ENCODE measurements at places on chromosomes 4 and X. TPM values are rescaled to one million over a fixed set of nuclear protein-coding genes. Genes with fewer than 3 reads are reported as not detected.

The FNIP2 gene
- total RNA-seq, result 63.2 TPM

The CT45A3 gene
- total RNA-seq, result not detected

The PRAF2 gene
- total RNA-seq, result 6.1 TPM

The RAB9A gene
- 19.2 TPM for total RNA-seq

The CSN1S1 gene
- 0.41 TPM for total RNA-seq

The EXOC1 gene
- 75.8 TPM for total RNA-seq

GRCh38 chr4:169650227-169650936 lies 30.0 kb downstream of the CLCN3 start:
- no peak for DNase-seq

GRCh38 chr4:121015421-121015820 lies 56.9 kb downstream of the NDNF start:
- no peak for DNase-seq

DNA sequence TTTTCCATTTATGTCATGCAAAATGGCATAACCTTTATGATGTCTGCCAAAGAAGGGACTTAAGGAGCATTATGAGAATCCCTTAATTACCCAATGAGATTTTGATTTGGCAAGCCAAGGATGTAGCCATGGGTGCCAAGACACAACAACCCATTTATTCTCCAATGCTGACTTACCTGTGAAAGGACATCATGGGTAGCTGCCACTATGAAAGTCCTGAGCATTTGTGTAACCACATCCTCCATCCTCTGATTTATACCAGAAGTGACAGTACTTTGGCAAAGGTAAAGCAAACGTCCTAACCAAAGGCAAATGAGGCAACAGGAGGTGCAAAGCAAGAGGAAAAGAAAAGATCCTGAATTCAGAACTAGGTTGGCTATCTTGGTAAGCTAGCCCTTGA lies 87.3 kb upstream of the EMCN start:
- DNase-seq, result no peak

All from frontal cortex (tissue), 4 donors.